Activated CD8-positive, alpha-beta T cell treated with anti-CD3 and anti-CD28 coated beads, Interleukin-2, amount 10 ng/mL, durations not matched to agents 7 days and 5 days (primary cell): ENCODE measurements at places on chromosomes 5 and 9. TPM values are rescaled to one million over a fixed set of nuclear protein-coding genes. Genes with fewer than 3 reads are reported as not detected.

GRCh38 chr5:56106837-56107236 is 112.1 kb upstream of the IL6ST start:
- no peak for DNase-seq

- DNase-seq, result no peak
Observed at GRCh38 chr5:139079991-139080610, 118.1 kb downstream of the SIL1 start.

DNA sequence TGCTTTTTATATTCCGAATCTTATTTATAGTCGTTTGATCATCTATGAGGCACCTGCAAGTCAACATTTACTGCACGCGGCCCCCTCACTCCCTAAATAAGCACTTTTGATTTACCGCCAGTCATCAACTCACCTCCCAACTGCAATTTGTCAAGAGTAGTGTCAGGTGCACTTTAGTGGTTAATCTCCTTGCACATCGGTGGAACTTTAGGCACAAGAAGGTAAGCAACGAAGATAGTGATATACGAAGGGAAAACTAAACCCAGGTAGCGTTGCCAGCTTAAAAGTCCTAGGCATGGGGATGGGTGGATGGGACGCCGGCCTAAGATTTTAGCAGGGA is 513 bp upstream of the RNF180 start:
- no peak for DNase-seq

DNA sequence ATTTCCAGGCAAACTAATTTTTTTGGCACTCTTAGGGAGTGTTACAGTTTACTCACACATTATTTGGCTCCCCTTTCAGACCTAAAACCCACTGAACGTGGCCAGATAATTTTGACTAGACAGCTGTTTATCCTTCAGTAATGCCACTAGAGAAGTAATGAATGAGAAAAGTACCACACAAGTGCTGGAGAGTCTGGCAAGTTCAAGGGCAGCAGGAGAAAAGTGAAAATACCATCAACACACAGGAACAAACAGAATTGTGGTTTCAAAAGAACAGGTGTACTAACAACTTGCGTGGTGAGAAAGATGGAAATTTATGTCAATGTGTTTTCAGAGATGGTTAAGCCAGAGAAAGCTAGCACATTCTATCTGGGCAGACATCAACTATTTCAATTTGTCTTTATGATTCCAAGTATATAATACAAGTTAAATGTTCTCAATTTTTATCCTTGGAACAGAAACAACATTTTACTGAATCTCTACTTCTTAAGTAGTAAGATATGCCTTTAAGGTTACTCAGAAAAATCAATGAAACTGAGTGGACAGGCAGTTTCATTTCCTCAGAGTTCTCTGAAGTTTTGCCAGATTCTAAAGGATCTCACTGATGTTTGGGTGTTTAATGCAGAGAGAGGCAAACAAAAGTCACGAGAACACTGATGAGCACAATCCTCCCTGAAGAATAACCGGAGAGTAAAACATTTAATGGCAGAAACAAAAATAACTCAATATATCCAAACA is 91.0 kb downstream of the ARSB start:
- DNase-seq, result no peak

GRCh38 chr9:37943345-37944265 is 39.7 kb upstream of the SLC25A51 start:
- DNase-seq, result no peak

GRCh38 chr5:42600441-42600840 is 156.2 kb upstream of the CCDC152 start:
- DNase-seq, result no peak

The GZMA gene
- total RNA-seq, result 365 TPM

The SNX2 gene
- total RNA-seq, result 39.6 TPM

- no peak for DNase-seq
Observed at GRCh38 chr5:74717596-74717995, 32.6 kb downstream of the HEXB start.

GRCh38 chr5:61386045-61386800 is 54.2 kb downstream of the ZSWIM6 start:
- no peak for DNase-seq

GRCh38 chr9:79583952-79584654 is 12.3 kb downstream of the TLE4 start:
- DNase-seq, result peak; percentile 50

The SPATA31E1 gene
- total RNA-seq, result not detected

The CCL27 gene
- total RNA-seq, result not detected

The FANCC gene
- total RNA-seq, result 18.2 TPM

- no peak for DNase-seq
Observed at GRCh38 chr5:154818471-154819116, 31.8 kb downstream of the FAXDC2 start.

DNA sequence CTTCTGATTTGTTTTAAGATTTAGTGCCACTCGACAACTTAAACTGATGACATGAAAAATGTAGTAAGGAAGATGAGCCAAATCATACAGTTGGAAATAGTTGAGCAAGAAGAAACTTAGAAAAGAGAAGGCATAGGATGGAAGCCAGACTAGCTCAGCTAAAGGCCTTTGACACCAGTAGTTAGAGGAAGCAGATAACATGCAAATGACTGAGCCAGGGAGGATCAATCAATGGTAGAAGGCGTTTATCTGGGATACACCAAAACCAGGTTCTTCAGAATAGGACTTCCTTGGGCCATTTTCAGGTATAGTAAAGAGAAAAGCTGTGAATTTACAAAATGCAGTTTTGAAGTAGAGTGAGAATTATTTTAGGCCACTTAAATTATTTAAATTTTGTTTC is 3.2 kb downstream of the TDRD7 start:
- DNase-seq, result no peak

GRCh38 chr9:81860581-81860980 is 67.6 kb upstream of the SPATA31D4 start:
- no peak for DNase-seq

DNA sequence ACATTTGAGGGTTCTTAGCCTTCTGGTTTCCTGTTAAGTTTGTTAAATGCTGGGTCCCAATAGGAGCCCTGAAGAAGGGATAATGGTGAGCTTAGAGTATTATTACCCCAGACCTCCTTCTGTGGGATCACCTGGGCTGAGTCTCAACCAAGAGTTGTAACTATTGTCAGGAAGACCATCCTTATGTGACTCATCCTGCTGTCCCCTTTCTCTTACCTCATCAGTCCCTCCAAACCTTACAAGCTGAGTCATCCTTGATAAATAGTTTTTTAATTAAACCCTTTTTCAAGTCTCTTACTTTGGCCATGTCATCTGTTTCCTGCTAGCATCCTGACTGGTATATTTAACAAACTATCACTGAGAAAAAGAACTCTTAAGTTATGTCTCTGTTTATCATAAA is 502.8 kb downstream of the LRRC70 start:
- DNase-seq, result no peak

The ARSI gene
- total RNA-seq, result not detected

DNA sequence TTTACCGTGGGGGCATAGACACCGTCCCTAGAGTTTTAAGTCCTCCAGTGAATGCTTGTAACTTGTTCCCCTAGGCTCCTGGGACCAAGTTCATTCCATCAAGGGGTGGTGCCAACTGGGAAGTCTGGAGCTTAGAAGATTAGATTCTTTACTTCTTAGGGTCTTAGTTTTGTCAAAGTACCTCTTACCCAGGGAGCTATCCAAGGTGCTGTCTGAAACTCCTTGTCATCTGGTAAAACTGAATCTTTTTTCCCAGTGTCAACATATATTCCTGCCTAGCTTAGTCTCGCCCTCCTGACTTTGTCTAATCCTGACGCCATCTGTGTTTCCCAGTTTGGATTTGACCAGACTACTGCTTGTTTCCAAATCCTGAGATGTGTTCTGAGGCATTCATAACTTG is 41.6 kb downstream of the MAMDC2 start:
- no peak for DNase-seq

- DNase-seq, result no peak
Observed at GRCh38 chr5:149011084-149011483, 51.8 kb downstream of the SH3TC2 start.

DNA sequence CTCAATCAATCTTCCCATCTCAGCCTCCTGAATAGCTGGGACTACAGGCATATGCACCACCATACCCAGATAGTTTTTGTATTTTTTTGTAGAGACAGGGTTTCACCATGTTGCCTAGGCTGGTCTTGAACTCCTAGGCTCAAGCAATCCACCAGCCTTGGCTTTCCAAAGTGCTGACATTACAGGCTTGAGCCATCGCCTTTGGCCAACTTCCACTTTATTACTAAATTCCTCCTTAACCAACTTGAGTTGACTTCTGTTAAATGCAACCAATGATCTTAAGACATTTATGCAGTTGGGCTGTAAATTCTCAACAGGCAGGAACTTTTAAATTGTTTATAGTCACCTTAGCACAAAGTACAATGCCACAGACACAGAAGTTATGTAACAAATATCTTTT is 2.8 kb downstream of the LARS1 start:
- DNase-seq, result no peak
